T1000 (cell line): ENCODE measurements at places on chromosomes 5 and 9.

DNA sequence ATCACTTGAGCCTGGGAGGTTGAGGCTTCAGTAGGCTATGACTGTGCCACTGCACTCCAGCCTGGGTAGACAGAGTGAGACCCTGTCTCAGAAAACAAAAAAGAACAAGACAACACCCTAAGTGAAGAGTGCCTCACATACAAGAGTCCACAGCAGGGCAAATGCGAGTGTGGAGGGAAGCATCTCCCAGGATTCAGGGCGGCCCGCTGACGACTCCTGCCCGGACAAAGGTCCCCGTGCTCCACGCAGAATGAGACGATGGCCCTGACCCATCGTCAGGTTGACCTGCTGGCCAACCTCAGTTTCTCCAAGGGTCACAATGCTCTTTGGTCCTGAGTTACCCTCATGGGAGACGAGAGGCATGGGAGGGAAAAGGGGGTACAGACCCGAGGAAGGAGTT is 18.3 kb downstream of the MRNIP start:
- DNase-seq, result no peak

- DNase-seq, result no peak
These were observed 303.4 kb downstream of the ISL1 start for GRCh38 chr5:51686622-51687021.

DNA sequence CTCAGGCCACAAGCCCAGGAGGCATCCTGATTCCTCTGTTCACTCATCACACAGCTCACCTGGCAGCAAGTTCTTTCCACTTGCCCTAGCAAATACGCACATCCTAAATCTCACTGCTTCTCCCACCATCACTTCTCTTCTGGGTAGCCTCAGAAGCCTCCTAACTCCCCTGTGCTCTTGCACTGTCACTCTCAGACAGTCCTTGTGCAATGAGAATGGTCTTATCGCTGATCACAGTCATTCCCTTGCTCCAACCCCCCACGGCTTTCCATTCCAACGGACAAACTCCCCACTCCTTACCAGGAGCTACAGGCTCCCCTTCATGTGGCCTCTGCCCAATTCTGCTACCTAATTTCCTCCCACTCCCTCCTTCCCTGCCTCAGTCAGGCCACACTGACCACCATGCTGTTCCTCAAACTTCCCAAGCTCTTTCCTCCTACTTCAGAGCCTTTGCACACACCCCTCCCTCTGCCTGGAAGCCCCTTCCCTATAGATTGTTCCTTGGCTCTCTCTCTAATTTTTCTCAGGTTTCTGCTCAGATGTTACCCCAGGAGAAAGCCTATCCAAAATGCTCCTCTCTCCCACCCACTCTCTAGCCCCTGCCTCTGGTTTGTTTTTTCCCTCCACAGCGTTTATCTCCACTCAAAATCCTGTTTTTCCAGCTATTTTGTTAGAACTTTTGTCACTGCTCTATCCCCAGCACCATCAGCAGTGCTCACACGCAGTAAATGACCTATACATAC is 34.1 kb upstream of the TNFAIP8 start:
- DNase-seq, result no peak

DNA sequence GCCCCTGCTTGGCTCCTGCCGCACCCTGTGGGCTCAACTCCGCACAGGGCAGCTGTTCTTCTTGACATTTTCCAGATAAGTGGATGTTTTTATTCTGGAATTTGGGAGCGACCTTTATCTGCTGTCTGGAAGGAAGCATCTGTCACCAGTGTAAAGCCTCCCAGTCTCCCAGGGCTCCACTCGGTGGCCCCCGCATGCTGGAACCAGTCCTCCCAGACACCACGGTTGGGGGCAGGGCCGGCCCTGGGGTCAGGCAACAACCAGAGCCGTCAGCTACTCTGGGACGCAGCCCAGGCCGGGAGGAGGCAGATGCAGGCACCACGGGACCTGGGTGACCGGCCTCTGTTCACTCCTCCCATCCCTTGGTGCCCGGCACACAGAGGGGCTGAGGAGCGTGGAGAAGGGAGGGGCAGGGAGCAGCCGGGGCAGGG is 92.8 kb upstream of the ADAMTS2 start:
- no peak for DNase-seq

- no peak for DNase-seq
These were observed 235.7 kb upstream of the PRR16 start for GRCh38 chr5:120228262-120229031.

DNA sequence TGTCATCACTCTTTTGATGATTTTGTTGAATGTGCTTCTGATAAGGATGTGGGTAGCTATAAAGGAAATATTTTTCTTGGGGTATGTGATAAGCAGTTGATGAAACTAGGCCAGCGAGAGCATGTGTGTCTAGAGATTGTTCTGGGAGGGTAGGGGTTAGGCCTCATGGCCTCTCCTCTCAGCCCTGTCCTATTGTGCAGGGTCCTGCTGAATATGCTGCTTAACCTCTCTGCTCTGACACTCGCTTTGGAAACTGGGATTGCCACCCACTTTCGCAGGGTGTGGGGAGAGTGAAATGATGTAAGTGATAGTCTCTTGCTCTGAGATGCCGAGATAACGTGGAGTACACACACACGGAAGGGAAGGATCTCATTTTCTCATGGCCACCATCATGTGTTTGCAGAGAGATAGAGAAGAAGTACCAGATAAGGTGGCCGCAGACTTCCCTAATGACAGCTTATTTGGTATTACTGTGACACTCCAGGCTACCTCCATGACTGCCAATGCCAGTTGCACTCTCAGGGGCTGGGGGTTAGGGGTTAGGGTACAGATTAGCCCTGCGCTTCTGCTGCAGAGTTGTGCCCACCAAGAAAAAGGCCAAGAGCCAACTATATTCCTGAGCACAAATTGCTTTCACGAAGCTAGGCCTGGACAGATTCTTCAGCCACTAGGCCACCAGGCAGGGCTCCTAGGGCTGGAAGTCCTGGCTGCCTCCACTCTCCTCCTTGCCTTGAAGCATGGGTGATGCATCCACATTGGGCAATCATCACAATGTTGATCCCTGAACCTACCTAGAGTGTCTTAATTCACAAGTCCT is 25.2 kb upstream of the TNFAIP8 start:
- no peak for DNase-seq

DNA sequence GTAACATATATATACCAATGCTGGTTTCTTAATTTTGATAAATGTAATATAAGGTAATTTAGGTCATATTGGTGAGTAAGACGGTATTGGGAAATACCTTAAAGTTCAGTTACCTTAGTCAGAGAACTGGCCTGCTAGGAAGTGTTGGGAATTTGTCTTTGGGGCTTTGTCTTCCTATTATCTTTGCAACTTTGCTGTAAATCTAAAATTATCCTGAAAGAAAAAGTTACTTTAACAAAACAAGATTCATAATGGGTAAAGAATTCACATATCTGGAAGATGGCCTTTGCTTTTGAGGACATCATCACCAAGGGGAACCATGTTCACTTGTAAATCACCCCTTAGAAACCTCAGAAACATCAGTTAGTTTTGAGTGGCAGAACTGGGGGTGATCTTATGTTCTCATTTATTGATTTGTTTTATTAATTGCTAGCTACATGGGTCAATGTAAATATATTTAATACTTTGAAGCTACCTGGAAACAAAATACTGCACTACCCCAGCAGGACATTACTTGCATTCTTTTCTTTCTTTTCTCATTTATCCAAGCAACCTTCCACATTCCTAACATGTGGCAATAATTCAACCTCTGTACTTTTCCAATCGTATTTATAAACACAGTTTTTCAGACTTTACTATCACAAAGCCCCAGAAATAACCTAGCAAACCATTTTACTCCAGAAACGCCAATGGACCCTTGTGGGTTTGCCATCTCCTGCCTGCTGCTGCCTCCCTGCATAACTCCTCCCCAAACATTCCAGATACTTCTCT is 41.4 kb downstream of the GLIS3 start:
- DNase-seq, result no peak

DNA sequence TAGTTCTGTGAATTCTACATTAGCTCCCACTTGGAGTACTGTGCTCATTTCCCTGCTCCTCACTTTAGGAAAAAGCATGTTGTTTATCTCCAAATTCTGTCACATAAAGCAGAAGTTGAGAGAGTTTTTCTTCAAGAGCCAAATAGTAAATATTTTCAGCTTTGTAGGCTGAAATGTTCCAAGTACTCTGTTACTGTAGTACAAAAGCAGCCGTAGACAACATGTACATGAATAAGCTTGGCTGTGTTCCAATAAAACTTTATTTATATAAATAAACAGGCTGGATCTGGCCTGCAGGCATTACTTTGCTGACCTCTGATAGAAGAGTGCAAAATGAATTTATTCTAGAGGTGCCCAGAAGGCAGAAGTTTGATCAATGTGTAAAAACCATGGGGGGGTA is 73.0 kb upstream of the AGXT2 start:
- DNase-seq, result no peak

GRCh38 chr9:124863371-124863871 is 1.5 kb downstream of the ARPC5L start:
- DNase-seq, result no peak

GRCh38 chr5:140630292-140631035 is 2.5 kb downstream of the CD14 start:
- DNase-seq, result peak; percentile 39

GRCh38 chr9:131936929-131937328 is 142.7 kb downstream of the MED27 start:
- DNase-seq, result no peak

DNA sequence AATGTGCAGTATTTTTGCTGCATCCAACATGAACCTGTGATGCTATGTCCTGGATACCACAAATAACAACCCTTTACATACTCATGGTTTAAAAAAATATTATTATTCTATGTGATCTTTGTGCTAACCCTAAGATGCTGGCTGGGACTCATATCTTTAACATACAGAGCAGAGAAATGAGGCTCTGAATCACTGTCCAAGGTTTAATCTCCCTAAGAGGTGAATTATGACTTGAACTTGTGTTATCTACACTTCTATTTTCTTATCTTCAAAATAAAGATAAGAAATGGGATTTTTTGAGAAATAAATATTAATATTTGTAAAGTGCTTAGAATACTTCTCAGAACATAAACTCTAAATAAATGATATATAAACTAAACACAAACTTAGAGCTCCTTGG is 68.8 kb upstream of the GRIA1 start:
- DNase-seq, result no peak

- no peak for DNase-seq
These were observed 95.1 kb downstream of the SH3TC2 start for GRCh38 chr5:148967783-148968182.

GRCh38 chr9:71746023-71746757 is 22.1 kb downstream of the CEMIP2 start:
- DNase-seq, result no peak

DNA sequence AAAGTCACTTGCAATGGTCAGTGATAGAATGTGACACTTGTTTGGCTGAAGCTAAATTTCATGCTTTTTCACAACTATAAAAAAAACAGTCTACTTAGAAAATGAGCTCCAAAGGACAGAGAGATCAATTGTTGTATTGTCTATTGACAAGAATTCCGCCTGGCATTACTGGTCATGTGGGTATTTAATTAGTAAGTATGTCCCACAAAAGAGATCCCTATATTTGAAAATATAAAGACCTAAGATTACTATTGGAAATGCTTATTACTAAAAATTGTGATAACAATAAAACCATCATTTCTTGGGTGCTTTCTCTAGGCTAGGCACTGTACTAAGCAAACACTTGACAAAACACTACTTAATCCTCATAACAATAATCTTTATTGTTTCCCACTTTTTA is 745.2 kb upstream of the C9orf72 start:
- no peak for DNase-seq

DNA sequence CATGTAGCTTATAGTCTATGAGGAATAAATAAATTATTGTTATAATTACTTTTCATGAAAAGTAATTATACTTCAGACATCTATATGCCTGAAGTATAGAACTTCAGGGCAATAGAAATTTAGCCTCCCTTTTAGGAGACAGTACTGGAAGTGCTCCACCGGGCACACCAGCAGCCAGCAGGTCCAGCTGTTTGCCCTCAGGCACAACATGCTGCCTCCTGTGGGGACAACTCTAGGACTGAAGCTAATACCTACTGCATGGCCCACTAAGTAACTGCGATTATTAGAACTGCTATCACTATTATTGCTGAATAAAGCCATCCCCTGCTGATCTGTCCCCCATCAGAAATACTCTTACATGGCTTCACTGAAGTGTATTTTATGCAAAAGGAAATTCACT is 329.6 kb downstream of the MED10 start:
- DNase-seq, result no peak

GRCh38 chr5:158832731-158833130 is 267.0 kb downstream of the EBF1 start:
- no peak for DNase-seq

DNA sequence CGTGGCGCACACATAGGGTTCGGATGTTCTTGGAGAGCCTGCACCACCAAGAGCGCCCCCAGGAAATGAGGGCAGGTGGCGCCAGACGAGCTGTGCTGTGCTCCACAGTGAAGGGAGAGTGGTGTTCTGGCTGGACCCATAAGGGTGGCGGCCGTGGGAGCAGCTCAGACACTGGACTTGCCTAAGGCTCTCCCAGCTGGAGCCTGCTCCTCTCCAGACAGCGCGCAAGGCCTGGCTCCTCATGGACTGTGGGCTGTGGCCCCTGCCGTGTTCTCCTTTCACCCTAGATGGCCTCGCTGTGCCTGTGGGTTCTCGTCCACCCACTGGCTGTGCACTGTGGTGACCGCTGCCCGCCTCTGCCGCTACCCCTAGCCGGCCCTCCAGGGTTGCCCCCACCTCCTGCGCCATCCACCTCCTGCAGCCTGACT is 92.9 kb downstream of the EHMT1 start:
- no peak for DNase-seq

GRCh38 chr9:89594811-89595550 is 9.8 kb upstream of the GADD45G start:
- DNase-seq, result no peak

DNA sequence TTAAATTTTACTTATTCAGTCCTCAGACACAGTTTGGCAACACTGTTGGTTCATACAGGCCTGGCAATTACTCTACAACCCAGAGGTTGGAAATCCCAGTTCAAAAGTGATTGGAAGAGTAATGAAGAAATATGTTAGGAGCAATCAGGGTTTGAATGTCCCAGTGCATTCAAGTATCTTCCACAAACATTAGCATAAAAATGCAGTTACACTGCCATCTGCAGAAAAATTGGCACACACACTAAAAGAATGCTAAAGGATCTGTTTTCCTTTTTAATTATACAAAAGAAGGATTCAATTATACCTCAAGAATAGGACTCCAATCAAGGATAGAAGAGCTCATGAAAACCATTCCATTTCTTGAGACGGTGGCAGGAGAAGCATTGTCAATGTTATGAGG is 130.2 kb downstream of the DNAH5 start:
- no peak for DNase-seq

DNA sequence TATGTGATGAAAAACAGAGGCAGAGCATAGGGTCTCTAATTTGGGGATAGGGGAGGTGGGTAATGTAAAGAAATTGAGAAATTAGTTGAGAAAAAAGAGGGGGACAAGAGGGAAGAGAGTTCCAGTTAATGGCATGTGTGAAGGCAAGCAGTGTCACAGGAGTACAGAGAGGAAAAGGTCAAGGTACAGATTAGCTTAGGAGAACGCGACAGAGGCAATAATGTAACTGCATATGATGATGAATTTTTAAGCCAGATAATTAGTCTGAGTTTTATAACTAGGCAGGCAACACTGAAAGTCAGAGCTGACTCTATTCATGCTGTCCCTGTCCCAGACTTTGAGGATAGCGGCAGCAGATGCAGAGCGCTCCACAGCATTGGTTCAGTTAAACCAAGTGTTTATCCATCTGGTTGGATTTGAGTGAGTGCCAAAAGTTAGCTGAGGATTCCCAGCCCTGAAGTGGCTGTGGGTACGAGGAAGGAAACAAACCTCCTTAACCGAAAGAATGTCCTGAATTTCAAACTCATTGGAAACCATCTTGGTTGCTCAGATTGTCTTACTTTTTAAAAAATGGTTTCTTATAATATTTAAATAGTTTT is 315.2 kb downstream of the ARHGAP26 start:
- no peak for DNase-seq
